Airway epithelial cell (primary cell): ENCODE measurements at places on chromosomes 5 and 9. TPM values are rescaled to one million over a fixed set of nuclear protein-coding genes. Genes with fewer than 3 reads are reported as not detected.

Gene PRR7
- total RNA-seq, result 21.9 and 29.7 TPM in 2 replicates

Gene KIAA1958
- 0.84 and 2.3 TPM in 2 replicates for total RNA-seq

Gene WDR36
- 17.2 and 23.6 TPM in 2 replicates for total RNA-seq

Gene EIF4E1B
- not detected in 2 replicates for total RNA-seq

Gene ADAMTSL1
- total RNA-seq, result 0.09 and 0.28 TPM in 2 replicates

Gene NRARP
- 14.6 and 30.0 TPM in 2 replicates for total RNA-seq

Gene SLC6A19
- total RNA-seq, result not detected in 2 replicates

Gene PCDHGA12
- 4.7 and 5.6 TPM in 2 replicates for total RNA-seq

Gene HACD4
- total RNA-seq, result 2.3 and 3.4 TPM in 2 replicates

Gene RACK1
- 2,458 and 2,962 TPM in 2 replicates for total RNA-seq

Gene MPDZ
- total RNA-seq, result 10.4 and 14.1 TPM in 2 replicates

Gene LCN2
- 24.7 and 33.4 TPM in 2 replicates for total RNA-seq

Gene PLAC8L1
- total RNA-seq, result not detected in 2 replicates

Gene SLC6A3
- not detected in 2 replicates for total RNA-seq

Gene IQGAP2
- total RNA-seq, result not detected in 2 replicates

Gene SPATA31A3
- not detected in 2 replicates for total RNA-seq

Gene MRPS2
- 52.5 and 78.5 TPM in 2 replicates for total RNA-seq

Gene GMCL2
- total RNA-seq, result not detected in 2 replicates

Gene ABLIM3
- 7.6 and 7.7 TPM in 2 replicates for total RNA-seq

Gene CDC25C
- 7.4 and 8.8 TPM in 2 replicates for total RNA-seq

Gene ELOVL7
- total RNA-seq, result 3.2 and 3.8 TPM in 2 replicates

Gene GABRA1
- total RNA-seq, result not detected in 2 replicates

Gene TEX48
- total RNA-seq, result not detected in 2 replicates

Gene INSL6
- total RNA-seq, result not detected in 2 replicates

Gene PDE6A
- total RNA-seq, result 0.07 TPM in 1 of 2 replicates, not detected in the other

Gene WHRN
- total RNA-seq, result 0.88 and 3.1 TPM in 2 replicates

Gene RGS7BP
- total RNA-seq, result 0.19 TPM in 1 of 2 replicates, not detected in the other

Gene GABRG2
- total RNA-seq, result not detected in 2 replicates

Gene ANKRD34B
- not detected in 2 replicates for total RNA-seq

Gene C5orf47
- not detected in 2 replicates for total RNA-seq

Gene TMEM174
- not detected in 2 replicates for total RNA-seq

Gene GPX3
- 31.5 and 46.1 TPM in 2 replicates for total RNA-seq

Gene SPINK1
- not detected in 2 replicates for total RNA-seq

Gene GABRA6
- not detected in 2 replicates for total RNA-seq

Gene SHC3
- total RNA-seq, result 0.92 and 5.8 TPM in 2 replicates

Gene ADAM19
- 3.2 and 5.0 TPM in 2 replicates for total RNA-seq

Gene INSYN2B
- total RNA-seq, result 0.42 and 1.9 TPM in 2 replicates

Gene FOXD4L6
- total RNA-seq, result 0.05 and 0.07 TPM in 2 replicates

Gene SCGB3A2
- total RNA-seq, result not detected in 2 replicates

Gene SMIM33
- total RNA-seq, result not detected in 2 replicates
